AG09309 (cell line): ENCODE measurements at places on chromosomes 13 and 19.
A peak's percentile ranks its signal among the peaks of the same experiment; 100 is the strongest.

- DNase-seq = no peak
Observed at GRCh38 chr19:13104360-13104847, 1.7 kb upstream of the LYL1 start.

DNA sequence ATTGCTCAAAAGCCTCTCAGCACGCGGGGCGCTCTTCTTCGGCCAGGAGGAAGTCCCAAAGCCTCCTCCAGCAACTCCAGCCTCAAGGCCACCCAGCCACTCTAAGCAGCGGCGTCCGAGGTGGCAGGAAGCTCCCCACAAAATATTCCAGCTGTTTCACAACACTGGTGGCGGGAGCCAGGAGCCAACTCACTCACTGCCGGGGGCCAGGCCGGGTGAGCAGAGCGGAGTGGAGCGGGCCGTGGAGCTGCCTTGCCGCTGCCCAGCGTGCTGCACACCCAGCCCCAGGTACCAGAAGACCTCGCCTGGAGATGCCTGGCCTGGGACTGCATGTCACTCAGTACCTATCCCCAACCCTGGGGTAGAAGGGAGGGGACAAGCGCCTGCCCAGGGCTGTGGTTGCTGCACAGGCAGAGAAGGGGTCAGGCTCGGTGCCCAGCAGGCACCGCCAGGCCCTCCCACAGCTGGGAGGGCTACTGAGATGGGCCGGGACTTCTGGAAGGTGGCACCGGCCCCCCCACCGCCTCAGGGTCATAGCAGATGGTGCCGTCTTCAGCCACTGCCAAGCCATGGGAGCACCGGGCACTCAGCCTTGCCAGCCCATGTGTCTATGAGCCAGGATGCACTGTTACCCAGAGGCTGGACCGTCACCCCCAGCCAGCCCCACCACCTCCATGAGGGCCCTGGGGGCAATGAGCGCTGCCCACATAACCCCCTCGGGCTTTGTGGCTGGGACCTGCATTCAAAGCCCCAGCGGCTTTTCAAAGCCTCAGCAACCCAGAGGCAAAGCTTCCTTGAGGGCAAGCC lies 59.2 kb downstream of the MLLT1 start:
- no peak for DNase-seq

DNA sequence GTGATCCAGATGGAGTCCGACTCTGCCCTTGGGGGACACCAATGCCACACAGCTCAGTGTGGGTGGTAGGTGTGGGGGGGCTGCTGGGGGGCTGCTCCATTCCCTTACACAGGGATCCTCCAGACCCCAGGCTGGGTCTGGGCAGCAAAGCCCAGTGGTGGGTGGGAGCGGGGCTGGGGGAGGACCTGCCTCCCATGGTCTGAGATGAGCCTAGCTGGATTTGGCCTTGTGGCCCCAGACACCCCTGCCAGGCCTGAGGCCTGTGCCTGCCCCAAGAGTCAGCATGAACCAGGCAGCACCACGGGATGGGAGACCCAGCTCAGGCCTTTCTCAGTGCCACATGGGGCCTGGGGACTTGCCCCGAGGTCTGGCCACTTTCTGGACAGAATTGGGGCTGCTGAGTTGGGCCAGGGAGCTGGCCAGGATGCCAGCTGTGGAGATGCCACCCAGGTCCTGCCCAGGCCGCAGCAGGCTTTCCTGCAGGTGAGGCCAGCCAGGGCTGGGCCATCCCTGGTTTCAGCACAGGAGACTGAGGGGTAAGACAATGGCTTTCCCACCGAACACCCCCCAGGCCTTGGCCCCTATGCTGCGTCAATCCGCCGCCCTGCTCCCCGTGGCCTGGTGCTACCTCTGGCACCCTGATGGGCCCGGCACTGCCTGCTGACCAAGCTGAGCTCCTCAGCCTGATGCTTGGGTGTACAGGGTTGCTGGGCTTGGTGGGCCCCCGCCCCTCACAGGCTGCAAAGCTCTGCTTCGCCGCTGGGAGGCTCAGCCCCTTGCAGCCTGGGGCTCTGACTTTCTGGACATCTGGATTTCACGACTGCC lies 24.2 kb downstream of the CEBPG start:
- no peak for DNase-seq

DNA sequence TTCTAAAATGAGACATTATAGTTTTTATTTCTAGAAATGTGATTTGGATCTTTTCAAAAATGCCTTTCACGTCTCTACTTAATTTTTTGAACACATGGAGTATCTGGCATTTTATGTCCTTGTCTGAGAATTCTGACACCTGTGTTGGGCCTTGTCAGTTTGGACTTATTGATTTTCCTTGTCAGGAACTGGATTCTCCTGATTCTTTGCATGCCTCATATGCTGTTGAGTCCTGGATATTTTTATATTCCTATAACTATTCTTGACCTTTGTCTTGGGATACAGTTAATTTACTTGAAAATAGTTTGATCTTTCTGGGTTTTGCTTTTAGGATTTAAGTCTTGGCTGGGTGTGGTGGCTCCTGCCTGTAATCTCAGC lies 10.3 kb downstream of the ADPRHL1 start:
- DNase-seq = no peak

- no peak for DNase-seq
Observed at GRCh38 chr19:11963566-11964355, 1.1 kb upstream of the ZNF763 start.

GRCh38 chr13:105841286-105841685 lies 694.2 kb downstream of the EFNB2 start:
- DNase-seq = no peak

DNA sequence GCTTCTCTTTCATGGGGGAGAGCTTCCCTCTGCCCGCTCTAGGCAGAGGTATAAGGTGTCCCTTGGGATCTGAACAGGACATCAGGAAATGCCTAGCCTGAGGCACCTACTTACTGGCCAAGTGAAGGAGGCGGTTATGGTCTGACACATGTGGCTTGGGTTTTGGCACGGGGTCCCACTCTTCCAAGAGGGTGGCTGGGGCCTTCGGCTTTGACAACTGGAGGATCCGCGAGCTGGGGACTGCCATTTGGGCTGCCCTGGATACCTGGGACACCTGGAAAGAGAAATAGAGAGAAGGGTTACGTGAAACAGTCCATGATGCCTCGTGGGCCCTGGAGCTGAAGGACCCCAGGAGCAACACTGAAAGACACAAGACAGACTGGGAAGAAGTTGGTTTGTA lies 22.4 kb upstream of the MIER2 start:
- DNase-seq = no peak

DNA sequence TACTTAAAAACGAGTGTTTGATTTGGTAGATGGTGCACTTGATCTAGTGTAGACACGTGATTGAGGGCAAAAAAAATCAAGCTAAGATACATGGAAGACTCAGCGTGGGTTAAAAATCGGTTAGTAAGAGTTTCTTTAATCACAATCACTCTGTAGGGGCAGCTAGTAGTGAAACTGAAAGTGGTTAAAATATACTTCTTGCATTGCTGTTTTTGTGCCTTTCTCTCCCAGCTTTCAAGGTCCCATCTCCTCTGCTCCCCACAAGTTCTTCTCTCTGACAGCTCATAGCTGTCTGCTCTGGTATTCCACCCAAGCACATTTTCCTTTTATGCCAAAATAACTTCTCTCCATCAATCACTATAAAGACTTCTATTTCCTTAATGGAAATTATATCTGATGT lies 1089.7 kb downstream of the EFNB2 start:
- DNase-seq = no peak

GRCh38 chr13:29882076-29882475 lies 31.7 kb upstream of the UBL3 start:
- DNase-seq = no peak

GRCh38 chr13:48534911-48535501 lies 2.1 kb upstream of the RCBTB2 start:
- DNase-seq = no peak

DNA sequence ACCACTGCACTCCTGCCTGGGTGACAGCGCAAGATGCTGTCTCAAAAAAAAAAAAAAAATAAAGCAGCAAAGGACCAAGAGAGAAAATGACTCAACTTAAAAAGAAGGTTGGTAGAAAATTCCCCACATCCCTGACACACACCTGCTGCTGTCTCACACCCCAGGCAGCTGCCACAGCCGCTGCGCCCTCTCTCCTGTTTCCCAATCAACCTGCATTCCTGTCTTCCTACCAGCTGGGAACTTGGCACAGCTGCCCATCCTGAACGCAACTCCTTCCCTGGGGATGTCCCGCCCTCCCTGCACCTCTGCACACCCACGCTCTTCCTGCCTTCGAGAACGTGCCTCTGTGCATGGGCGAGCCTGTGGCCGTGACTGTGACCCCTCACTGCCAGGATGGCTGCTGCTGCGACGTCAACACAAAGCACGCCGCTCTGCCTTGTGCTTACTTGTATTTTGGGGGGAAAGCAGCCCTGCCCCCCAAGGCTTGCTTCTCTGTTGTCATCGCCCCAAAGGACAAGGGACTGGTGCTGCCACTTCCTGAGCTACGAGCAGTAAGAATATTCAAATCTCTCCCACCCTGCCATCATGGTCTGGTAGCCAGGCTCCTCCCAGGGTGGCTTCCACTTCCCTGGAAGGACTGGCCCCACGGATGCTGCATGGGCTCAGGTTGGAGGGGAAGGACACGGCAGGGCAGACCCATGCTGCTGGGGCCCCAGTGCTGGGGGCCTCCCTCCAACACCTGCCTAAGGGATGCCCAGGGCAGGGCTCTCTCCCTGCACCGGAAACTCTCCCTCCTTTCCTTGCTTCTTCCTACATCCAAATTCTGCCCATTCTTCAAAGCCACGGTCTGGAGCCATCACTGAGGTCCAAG lies 20.7 kb downstream of the SH3GL1 start:
- no peak for DNase-seq

GRCh38 chr13:75636436-75637180 lies 478 bp downstream of the LMO7 start:
- DNase-seq = no peak

- peak; percentile 51 for DNase-seq
Observed at GRCh38 chr19:37468961-37469777, at the start of gene ZNF570. Gene ZNF570, plus strand, starts transcription at chr19:37469356. Its CDS starts 999 bp downstream, at chr19:37470355.

DNA sequence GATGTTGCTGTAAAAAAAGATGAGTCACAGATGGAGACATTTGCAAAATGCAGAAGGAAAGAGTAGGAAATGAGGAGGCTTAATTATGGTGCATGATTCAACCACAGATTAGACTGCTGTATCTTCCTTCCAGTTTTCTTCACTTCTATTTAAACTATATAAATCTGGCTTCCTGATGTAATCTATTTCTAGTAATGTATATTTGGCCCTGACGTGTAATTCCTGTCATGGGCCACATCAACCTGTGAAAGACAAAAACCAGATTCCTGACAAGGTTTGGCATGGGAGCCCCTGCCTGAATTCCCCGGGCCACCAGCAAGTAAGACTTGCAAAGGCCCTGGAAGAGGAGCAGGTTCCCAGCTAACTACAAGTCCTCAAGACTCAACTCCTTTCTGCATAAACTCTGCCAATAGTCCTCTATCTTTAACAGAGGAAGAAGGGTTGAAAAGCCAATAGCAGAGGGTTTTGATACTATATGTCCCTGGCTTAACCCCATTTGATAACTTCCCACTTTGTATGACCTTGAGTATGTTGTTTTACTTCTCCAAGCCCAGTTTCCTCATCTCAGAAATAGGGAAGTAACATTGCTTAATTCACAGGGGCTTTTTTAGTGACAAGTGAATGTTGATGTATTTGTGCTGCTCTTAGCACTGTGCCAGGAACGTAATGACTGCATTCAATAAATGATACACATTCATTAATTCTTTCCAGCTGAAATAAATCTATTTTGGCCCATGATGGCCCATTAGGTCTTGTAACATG lies 172.7 kb downstream of the SPRY2 start:
- DNase-seq = peak; percentile 13

- no peak for DNase-seq
Observed at GRCh38 chr13:24218338-24218737, 57.8 kb downstream of the SPATA13 start.

GRCh38 chr19:52687684-52688083 lies 47.2 kb downstream of the ZNF611 start:
- DNase-seq = no peak

GRCh38 chr13:32008518-32009175 lies 22.9 kb upstream of the FRY start:
- DNase-seq = no peak
